ENCODE measurements at places on chromosomes 11 and 22.
A peak's percentile ranks its signal among the peaks of the same experiment; 100 is the strongest.

DNA sequence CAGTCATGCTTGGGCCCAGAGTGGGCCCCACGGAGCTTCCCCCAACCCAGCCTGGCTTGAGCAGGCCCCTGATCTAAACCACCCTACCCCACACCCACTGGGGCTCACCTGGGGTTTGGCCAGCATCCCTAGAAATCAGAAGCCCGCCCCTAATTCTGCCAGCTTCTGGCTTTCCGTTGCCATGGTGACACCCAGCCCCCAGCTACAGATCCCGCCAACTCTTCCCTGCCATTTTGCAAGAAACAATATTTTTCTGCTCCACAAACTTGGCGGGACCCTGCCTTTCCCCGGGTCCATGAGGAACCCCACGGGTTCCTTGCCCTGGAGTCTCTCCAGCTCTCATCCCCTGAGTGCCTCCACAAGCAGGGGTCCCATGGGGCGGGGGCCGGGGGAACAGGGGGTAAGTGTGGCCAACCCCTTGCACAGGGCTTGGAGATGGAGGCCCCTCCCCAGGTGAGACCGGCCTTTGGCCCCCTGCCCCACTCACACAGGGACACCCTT lies 90.0 kb downstream of the CDKN1C start:
- no peak for DNase-seq

- DNase-seq = no peak
Measured at GRCh38 chr11:68865241-68865640, 23.5 kb upstream of the CPT1A start.

GRCh38 chr11:91470656-91471055 lies 754.0 kb upstream of the FAT3 start:
- no peak for DNase-seq

DNA sequence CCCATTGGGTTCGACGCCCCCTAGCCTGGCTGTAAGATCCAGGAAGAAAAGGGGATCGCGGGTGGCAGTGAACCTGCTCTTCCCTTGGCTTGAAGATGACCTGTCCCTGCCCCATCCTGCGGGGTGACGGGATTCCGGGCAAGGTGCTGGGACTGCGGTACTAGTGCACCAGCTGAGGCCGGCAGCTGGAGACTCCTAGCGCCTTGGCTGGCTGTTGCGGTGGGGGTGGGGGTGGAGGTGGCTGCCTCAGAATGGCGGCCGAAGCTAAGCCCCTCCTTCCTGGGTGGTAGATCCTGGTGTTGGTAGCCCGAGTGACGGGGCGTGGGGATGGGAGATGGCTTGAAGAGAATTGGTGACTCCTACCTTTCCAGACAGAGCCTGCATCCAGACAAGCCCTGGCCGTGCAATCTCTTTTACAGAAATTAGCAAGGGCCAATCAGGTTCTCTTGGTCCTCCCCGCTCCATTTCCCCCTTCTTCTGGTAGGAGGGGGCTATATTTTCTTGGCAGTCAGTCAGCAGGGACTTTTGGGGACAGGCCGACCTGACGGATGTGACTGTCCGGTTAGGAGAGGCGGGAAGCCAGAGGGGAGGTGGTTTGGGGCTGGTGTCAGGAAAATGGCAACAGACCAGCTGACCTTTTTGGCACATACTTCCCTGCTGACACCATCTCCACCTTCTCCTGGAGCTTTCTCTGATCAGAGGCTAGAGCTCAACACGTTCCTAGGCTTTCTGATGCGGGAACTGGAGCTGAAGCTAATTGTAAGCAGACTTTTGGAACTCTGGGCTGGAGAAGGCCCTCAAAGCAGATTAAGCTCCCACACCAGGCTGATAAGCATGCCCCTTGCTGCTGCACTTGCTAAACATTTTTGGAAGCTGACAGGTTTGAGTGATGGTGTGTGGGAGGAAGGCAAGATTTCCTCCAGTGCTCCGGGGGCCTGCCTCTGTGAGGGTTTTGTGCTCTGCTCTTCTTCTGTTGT lies 2.0 kb downstream of the NAV2 start:
- DNase-seq = no peak

DNA sequence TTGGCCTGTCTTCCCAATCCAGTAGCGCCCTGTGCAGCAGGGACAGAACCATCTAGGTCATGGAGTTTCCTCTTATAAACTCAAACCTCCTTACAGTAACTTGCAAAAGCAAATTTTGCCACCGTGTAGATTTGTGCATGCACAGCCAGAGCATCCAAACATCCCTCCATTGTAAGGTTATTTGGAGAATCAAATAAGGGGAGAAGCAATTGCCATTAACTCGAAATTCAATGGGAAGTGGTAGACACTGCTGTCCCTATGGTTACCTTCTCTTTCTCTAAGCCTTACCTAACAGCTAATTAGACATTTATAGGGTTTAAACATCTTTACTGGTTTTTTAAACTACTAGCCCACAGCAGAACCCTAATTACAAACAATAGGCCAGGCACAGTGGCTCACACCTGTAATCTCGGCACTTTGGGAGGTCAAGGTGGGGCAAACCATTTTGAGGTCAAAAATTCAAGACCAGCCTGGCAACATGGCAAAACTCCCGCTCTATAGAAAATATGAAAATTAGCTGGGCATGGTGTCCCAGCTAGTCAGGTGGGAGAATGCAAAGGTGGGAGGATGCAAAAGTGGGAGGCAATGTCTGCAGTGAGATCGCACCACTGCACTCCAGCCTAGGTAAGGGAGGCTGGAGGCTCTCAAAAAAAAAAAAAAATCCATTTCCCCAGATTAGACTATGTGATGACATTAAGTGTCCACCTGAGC lies 6.6 kb downstream of the HSPA8 start:
- peak; percentile 57 for DNase-seq

DNA sequence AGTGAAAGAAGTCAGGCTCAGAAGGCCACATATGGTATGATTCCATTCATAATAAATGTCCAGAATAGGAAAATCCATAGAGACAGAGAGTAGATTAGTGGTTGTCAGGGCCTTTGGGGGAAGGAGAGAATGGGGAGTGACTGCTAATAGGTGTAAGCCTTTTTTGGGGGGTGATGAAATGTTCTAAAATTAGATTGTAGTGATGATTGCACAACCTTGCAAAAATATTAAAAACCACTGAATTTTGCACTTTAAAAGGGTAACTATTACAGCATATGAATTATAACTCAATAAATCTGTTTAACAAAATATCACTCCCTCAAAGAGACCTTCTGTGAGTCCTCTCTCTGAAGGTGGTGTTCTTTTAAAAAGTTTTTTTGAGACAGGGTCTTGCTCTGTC lies 72.3 kb upstream of the GRK3 start:
- no peak for DNase-seq

- DNase-seq = no peak
Measured at GRCh38 chr11:12889243-12889642, 119.9 kb upstream of the RASSF10 start.

GRCh38 chr11:10993640-10994039 lies 135.8 kb upstream of the ZBED5 start:
- no peak for DNase-seq

- no peak for DNase-seq
Measured at GRCh38 chr11:2812371-2812991, 73.1 kb downstream of the CDKN1C start.

- no peak for DNase-seq
Measured at GRCh38 chr11:90738799-90739198, 516.0 kb upstream of the CHORDC1 start.

- no peak for DNase-seq
Measured at GRCh38 chr11:14566331-14567063, 46.3 kb upstream of the PSMA1 start.

GRCh38 chr11:67539550-67539949 lies 16.3 kb upstream of the CABP2 start:
- DNase-seq = no peak
